ENCODE measurements at places on chromosomes 3 and 15.

- DNase-seq, result no peak
Observed at GRCh38 chr15:41851167-41851523, 12.5 kb downstream of the PLA2G4B start.

DNA sequence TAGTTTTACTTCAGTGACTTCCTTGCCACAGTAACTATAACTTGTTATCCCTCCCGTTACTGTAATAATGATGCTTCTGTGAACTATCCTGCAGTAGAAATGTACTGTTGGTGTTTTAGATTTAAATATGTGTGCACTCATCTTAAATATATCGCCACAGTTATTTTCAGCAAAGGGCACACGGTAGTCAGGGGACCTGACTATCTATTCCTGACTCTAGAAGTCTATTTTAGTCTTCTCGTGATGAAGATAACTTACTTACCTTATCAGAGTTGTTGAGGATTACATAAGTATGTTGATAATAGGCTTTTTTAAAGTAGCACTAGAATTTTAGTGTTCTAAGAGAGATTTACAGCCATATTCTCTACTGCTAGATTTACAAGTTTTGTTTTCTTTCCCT is 65.3 kb downstream of the ECT2 start:
- no peak for DNase-seq

GRCh38 chr3:99852851-99853250 is 35.2 kb downstream of the CMSS1 start:
- no peak for DNase-seq

GRCh38 chr3:46293035-46293724 is 50.9 kb downstream of the CCR3 start:
- no peak for DNase-seq

DNA sequence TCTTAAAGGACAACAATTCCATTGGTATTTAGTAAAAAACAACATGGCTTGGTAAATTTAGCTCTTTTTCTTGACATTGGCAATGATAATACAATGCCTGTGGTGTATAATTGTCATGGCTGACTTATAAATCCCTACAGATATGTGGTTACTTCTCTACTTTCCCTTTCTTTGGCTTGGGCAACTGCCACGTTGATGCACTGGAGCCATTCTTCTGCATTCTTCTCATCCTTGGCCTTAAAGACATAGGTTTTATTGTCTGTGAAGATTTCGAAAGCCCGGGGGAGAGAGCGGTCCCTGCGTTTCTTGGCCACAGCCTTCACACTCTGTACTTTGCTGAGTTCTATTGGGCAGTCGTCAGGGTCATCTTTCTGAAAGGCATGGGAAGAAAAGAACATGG is 101.1 kb upstream of the CCNL1 start:
- DNase-seq, result no peak

DNA sequence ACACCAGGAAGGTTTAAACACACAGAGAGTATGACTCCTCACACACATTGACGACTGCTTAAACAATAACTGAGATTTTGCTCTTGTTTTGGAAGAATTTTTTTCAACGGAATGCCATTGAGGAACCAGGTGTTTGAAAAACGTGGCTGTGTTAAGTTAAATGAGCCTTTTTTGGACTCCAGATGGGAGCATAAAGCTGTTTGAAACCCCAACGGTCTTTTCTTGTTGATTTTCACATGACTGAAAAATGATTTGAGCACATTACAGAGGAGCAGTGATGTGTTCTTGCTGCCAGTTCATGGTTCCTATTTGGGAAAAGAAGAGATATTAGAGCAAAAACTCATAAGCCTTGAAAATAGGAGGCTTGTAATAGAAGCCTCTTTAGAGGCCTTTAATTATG is 97.8 kb upstream of the SELENOK start:
- DNase-seq, result no peak

DNA sequence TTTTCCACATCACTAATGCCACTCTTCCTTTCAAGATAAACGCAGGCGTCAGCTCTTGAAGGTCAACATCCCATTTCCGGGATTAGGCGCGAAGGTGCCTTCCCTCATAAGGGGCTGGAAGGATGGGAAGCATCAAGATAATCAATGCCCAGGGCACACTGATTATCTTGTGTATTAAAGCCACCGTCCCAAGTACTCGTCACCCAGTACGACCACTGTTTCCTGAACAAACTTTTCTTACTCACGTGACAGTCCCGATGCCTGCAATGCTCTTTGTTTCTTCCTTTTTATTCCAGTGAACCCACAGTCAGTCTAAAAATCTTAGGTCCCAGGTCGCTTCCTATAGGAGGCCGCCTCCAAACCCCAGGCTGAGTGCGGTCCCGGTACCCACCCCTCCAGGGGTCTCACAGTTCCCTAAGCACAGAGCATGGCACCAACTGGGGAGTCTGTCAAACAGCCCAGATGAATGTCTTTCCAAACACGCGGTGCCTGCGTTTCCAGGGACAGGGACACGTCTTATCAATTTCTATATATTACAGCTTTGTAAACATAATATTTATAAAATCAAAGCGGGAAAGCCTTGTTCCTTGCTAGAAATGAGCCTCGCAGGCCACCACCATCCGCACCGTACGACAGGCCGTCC is 589 bp downstream of the ANAPC13 start:
- DNase-seq, result no peak

DNA sequence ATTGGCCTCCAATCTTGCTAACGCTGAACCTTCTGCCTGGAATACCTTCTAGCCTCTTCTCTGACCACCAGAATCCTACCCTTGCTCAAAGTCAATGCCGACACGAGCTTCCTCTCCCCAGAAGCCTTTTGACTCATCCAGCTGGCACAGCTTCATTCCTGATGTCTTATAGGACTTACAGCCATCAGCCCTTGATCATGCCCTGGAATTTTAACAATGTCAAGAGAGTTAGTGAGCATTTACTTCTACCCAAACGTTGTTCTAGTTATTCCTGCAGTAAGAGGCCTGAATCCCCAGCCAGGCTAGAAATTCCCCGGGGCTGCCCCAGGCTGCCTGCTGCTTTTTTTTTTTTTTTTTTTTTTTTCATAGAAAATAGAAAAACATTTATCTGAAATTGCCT is 3.9 kb downstream of the CYP1A2 start:
- DNase-seq, result no peak

DNA sequence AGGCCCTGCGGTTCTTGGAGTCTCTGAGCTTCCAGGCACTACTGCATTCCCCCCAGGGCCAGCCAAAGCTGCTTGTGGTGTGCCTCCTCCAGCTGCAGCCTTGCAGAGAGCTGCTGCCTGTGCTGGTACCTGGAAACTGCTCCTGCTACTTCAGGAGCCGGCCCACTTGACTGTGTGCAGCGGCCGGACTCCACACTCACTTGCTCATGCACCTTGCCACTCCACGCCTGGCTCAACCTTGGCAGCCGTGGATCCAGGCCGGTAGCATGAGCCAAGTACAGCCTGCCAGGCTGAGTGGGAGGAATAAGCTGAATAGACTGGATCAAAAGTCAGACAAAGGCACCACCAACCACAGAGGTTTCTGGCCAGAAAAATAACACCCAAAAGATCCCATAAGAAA is 169.7 kb downstream of the TJP1 start:
- DNase-seq, result no peak

- no peak for DNase-seq
Observed at GRCh38 chr3:36597422-36597821, 166.9 kb downstream of the DCLK3 start.

- no peak for DNase-seq
Observed at GRCh38 chr15:48582452-48583247, 62.9 kb downstream of the FBN1 start.

DNA sequence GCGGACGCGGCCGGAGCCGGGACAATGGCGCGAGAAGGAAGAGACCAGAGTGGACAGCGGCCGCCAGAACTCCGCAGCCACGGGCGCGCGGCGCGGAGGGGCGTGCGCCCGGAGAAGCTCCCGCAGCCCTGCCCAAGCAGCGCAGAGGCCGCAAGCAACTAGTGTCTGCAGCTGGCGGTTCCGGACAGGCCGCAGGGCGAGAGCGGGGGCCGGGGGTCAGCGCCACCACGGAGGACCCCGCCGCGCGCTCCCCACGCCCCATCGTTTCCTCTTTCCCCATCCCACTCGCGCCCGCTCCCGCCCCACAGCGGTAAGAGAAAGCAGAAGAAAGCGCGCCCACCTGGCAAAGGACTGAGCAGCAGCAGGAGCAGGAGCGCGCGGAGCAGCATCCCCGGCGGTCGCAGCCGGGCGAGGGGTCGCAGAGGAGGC is 440 bp downstream of the PRTG start:
- DNase-seq, result peak; percentile 54

DNA sequence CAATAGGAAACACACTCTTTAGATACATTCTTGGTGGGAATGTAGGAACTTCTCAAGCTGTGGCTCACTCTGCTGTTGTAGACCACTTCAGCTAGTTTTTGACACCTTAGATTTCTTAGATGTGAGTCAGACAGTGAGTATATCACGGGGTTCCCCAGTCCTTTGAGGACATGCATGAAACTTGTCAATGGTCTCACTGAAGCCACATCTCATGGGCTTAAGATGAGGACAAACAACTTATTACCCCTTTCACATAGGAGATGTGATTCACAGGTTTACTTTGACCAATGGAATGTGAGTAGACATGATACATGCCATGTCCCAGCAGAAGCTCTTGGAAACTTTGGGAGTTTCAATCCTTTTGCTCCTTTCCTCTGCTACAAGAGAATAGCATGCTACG is 325.5 kb downstream of the CHST2 start:
- DNase-seq, result no peak

DNA sequence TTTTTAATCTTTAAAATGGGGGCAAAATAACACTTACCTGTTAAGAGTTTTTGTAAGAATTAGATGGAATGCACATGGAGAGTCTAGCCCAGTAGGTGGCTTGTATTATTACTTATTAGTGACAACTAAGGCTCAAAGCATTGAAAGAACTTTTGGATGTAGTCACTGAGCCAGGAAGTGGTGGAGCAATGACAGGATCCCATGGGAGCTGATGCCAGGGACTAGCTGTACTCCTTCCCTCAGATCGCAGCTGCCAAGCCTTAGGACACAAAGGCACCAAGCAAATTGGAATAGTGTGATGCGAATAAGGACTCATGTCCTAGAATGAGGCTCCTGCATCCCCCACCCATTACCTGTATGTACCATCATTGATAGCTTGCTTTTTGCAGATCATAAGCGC is 370.4 kb upstream of the RGMA start:
- DNase-seq, result no peak

DNA sequence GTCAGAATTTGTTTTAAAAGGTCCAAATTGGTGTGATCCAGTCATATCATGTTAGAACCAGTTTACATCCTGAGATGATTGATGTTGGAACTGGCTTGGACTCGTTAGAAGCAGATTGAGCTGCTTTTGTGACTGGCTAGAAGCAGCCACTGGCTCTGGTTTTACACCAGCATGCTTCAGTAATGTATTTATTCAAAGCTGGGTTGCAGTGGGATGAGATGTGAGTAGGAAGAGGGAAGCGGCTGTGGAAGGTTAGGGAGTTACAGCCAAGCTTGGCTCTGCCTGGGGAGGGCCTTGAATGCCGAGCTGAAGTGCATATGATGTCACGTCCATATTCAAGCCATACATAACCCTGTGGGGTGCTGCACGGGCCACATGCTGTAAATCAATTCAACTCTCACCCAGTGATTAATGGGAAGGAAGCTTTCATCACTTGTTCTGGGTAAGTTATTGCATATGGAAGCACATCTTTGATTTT is 104.0 kb upstream of the SMAD3 start:
- no peak for DNase-seq

DNA sequence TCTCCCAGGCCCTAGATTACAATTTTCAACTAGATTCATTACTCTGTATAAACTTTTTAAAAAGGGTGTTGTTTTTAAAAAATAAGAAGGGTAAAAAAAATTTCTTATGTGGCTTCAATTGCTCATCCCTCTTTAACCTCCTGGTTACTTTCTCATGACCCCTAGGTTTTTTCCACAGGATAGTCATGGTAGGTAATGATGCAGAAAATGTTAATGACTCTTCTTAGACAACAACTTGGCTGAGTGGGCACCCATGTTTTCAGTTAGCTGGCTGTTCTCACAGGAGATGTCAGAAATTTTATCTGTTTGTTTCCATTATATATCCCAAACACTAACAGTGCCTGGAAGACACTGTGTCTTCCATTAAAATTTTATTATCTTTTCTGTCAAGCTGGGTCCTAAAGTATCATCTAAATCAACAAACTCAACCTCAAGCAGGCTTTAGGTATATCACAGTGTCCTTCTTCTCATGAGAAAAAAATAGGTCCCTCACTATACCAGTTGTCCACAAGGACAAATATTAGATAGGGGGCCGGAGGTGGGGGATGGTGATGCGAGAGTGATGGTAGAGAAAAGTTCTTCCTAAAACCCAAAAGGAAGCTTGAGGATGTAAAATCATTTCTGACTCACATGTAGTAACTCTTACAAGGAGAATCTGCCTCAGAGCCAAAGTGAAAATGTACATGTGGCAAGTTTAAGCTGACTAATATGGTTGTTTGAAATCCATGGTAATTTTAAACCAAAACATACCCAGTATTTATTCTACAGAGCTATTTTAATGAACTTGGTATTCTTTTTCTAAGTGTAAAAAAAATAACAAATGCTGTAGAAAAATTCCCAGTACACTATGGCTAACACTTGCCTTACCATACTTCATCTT is 43.3 kb downstream of the PLOD2 start:
- no peak for DNase-seq

- no peak for DNase-seq
Observed at GRCh38 chr3:56894881-56895431, 93.2 kb upstream of the ARHGEF3 start.

DNA sequence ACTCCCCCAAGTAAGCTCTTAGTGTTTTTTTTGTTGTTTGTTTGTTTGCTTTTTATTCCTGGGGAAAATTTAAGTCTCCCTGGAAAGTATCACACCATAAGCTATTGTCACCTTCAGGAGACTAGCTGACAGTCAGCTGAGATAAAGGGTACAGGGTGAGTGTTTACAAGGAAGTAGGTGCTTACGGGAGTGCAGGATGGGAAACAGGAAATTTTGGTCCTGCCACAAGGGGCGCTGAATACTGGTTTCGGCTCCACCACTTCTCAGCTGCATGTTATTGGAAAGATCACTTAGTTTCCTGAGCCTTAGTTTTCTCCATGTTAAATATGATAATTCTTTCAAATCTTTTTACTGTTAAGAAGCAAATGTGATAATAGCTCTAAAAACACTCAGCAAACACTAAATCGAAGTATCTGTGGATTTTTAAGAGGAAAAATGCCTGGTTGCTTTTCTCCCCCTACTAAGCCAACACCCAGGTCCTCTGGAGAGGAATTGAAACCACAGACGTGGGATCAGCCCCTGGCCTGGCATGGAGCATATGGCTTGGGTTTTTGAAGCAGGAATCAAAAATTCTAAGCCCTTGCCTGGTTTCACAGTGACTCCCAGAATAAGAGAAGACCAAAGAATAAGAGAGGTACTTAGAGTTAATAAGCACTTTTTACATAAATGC is 90.7 kb downstream of the SCN11A start:
- DNase-seq, result no peak

All from renal cortex interstitium (tissue), 15 donors.